ENCODE measurements at places on chromosomes 4 and X.
A peak's percentile ranks its signal among the peaks of the same experiment; 100 is the strongest.

- peaks cover 12% of the 10 kb centered on the region for H3K36me3 ChIP-seq
- peaks cover 4% of the 10 kb centered on the region for H3K4me1 ChIP-seq
- DNase-seq, result no peak
- H3K27me3 ChIP-seq, result no peaks in the 10 kb centered on the region
Observed at GRCh38 chr4:150462743-150463142, 119.2 kb upstream of the MAB21L2 start.

DNA sequence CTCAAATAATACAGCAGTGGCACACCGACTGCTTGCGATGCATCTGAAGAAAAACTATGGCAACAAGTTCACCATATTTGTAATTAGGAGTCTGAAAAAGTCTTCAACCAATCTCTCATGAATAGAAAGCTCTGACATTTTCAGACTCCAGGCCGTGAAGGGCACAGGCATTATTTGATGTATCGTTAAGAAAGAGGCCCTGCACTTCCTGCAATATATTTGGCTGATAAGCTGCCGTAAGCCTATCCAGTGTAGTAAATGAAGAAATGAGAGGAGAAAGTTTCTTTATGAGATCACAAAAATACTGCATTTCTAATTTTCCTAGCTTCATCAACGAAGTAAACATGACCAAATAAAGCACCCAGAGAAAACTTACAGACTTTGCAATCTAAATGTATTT, 613.8 kb upstream of the TECRL start:
- H3K36me3 ChIP-seq, result no peaks in the 10 kb centered on the region
- H3K4me3 ChIP-seq, result no peak overlapping the region
- no peaks in the 10 kb centered on the region for H3K4me1 ChIP-seq
- DNase-seq, result no peak

DNA sequence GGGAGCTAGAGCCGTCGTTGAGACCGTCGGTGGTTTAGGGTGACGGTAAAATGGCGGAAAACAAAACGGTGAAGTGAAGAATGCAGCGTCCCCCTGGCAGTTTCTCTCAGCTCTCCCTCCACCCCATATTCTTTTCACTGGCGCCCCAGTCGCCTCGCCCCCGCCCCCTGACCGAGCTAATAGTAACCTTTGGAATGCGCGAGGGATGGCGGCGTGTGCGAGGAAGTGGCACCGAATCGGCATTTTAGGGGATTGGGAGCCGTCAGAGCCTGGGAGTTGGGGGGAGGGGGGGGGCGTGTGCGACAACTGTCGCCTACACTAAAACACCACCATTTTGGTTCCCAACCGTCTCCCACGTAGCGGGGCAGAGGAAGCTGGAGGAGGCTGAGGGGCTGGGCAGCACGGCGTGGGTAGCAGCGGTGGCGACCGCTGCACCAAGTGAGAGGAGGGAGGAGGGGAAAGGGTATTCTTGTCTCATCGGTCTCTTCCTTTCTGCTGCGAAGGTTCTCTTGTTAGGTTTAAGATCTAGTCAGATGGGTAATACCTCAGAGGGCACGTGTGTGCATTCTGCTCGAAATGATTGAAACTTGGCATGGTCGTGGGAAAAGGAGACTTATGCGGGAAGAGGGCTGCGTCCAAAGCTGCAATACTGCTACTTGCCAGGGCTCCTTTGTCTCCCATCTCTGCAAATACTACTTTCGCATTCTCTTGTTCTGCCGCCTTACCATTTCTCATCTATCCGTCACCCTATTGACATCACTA, 840 bp downstream of the ZNF711 start:
- peak overlapping the region; percentile 61 for H3K27ac ChIP-seq
- H3K27me3 ChIP-seq, result peaks cover 6% of the 10 kb centered on the region
- H3K36me3 ChIP-seq, result no peaks in the 10 kb centered on the region
- H3K4me3 ChIP-seq, result peak overlapping the region; percentile 93
- DNase-seq, result no peak

DNA sequence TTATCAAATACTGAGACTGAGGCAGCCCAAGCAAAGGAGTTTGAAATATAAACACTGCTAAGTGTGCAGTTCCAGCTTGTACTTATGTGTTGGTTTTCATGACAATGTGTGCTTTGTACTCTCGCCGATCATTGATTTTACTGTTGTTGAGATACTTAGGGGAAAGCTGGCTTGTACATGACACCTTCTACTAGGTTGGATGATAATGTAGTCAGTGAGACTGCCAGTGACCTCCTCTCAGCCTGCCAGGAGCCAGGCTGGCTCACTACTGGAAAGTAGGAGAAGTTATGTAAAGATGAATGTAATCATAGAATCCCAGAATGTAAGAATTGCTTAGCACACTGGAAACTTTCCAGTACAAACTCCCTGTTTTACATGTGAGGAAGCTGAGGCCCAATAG, 132.0 kb downstream of the AFF2 start:
- H3K4me3 ChIP-seq, result no peak overlapping the region
- DNase-seq, result no peak
- H3K4me1 ChIP-seq, result no peaks in the 10 kb centered on the region
- H3K27me3 ChIP-seq, result no peaks in the 10 kb centered on the region

DNA sequence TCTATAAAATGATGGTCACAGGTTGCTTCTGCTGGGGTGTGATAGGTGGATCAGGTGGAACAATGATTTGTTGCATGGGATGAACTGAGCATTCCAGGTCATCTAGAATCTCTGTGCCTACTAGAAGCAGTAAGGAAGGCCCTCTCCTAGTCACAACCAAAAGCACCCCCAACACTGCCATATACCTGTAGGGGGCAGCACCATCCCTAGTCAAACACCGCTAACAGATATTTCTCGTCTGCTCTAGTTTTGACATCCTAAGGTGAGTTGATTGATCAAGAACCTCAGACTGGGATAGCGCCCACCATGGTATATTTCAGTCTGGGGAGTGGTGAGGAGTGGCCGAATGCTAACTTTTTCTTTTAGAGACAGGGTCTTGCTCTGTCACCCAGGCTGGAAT, 160.2 kb downstream of the NHS start:
- no peaks in the 10 kb centered on the region for H3K4me1 ChIP-seq
- peaks cover 2% of the 10 kb centered on the region for H3K36me3 ChIP-seq
- DNase-seq, result no peak
- peaks cover 6% of the 10 kb centered on the region for H3K27me3 ChIP-seq

- no peak for DNase-seq
- H3K27me3 ChIP-seq, result peaks cover 48% of the 10 kb centered on the region
- no peak overlapping the region for H3K27ac ChIP-seq
- H3K36me3 ChIP-seq, result peaks cover 3% of the 10 kb centered on the region
- no peak overlapping the region for H3K4me3 ChIP-seq
Observed at GRCh38 chr4:123379392-123379791, 17.2 kb upstream of the SPRY1 start.

DNA sequence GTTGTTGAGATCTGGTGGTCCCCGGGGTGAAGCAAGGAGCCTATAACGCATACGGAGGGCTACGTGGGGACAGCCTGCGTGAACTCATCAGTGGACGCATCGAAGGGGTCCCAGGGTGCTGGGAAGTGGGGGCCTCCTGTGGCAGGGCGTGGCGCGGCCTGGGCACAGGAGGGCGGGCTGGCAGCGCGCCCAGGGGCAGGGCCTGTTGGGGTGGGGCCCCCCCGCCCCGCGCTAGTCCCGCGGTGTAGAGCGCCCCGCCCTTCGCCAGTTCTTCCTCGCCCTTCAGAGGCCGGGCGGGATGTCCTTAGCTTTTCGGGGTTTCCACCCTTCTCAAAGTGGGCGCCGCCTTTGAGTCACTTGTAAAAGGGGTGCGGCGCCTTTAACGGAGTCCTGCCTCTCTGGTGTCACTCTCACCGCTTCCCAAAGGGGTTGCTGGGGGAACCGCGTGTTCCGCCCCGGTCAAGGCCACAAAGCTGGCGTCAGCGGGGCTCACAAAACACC, 632 bp downstream of the PLP2 start:
- H3K27me3 ChIP-seq, result no peaks in the 10 kb centered on the region
- H3K36me3 ChIP-seq, result no peaks in the 10 kb centered on the region
- DNase-seq, result peak; percentile 60
- H3K4me1 ChIP-seq, result peaks cover 16% of the 10 kb centered on the region
- peak overlapping the region; percentile 71 for H3K27ac ChIP-seq

DNA sequence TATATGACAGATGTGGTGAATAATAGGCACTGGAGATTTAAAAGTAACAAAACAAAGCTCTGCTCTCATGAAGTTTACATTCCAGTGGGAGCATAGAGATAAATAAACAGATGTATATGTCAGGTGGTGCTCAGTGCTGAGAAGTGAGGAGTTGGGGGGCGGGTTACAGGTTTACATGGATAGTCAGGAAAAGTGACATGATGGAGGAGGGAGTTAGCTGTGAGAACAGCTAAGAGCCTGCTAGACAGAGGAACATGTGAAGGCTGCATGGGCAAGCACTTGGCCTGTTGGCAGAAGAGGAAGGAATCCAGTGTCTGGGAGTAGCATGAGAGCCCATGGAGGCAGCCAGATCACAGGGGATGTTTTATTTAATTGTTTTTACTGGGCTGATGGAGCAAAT, 10.2 kb upstream of the TMEM156 start:
- H3K27ac ChIP-seq, result peak overlapping the region; percentile 90
- H3K36me3 ChIP-seq, result no peaks in the 10 kb centered on the region
- peaks cover 38% of the 10 kb centered on the region for H3K4me1 ChIP-seq
- no peak for DNase-seq

- H3K36me3 ChIP-seq, result no peaks in the 10 kb centered on the region
- no peak overlapping the region for H3K27ac ChIP-seq
- no peaks in the 10 kb centered on the region for H3K27me3 ChIP-seq
- no peaks in the 10 kb centered on the region for H3K4me1 ChIP-seq
Observed at GRCh38 chrX:149807747-149808458, 26.2 kb downstream of the MAGEA9 start.

GRCh38 chrX:97238632-97239031, 354.9 kb downstream of the RPA4 start:
- no peak overlapping the region for H3K27ac ChIP-seq
- no peak overlapping the region for H3K4me3 ChIP-seq

DNA sequence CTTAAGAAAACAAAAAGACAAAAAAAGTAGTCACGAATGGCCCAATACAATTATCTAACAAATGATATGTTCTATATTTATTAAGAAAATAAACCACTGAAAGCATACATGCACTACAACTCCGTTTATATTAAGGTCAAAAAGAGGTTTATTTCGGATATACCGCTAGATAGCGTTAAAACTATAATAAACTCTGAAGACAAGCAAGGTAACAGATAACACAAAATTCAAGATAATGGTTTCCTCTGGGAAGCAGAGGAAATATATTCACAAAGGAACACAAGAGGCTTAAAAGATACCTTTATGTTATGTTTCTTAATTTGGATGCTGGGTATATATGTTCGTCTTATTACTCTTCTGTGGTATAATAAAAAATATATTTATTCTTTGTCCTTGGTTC, 4.7 kb upstream of the FAM200B start:
- no peak overlapping the region for H3K27ac ChIP-seq
- no peaks in the 10 kb centered on the region for H3K36me3 ChIP-seq
- no peak for DNase-seq
- H3K27me3 ChIP-seq, result no peaks in the 10 kb centered on the region
- H3K4me3 ChIP-seq, result no peak overlapping the region
- H3K4me1 ChIP-seq, result peaks cover 4% of the 10 kb centered on the region

- no peaks in the 10 kb centered on the region for H3K36me3 ChIP-seq
- H3K4me1 ChIP-seq, result no peaks in the 10 kb centered on the region
- DNase-seq, result no peak
- no peak overlapping the region for H3K4me3 ChIP-seq
- no peak overlapping the region for H3K27ac ChIP-seq
- H3K27me3 ChIP-seq, result no peaks in the 10 kb centered on the region
Observed at GRCh38 chrX:99654188-99654587, 755.9 kb downstream of the PCDH19 start.

- peak overlapping the region; percentile 85 for H3K4me3 ChIP-seq
- no peak for DNase-seq
- peak overlapping the region; percentile 97 for H3K27ac ChIP-seq
- H3K36me3 ChIP-seq, result no peaks in the 10 kb centered on the region
Observed at GRCh38 chrX:3699821-3700381, 13.5 kb downstream of the PRKX start.

DNA sequence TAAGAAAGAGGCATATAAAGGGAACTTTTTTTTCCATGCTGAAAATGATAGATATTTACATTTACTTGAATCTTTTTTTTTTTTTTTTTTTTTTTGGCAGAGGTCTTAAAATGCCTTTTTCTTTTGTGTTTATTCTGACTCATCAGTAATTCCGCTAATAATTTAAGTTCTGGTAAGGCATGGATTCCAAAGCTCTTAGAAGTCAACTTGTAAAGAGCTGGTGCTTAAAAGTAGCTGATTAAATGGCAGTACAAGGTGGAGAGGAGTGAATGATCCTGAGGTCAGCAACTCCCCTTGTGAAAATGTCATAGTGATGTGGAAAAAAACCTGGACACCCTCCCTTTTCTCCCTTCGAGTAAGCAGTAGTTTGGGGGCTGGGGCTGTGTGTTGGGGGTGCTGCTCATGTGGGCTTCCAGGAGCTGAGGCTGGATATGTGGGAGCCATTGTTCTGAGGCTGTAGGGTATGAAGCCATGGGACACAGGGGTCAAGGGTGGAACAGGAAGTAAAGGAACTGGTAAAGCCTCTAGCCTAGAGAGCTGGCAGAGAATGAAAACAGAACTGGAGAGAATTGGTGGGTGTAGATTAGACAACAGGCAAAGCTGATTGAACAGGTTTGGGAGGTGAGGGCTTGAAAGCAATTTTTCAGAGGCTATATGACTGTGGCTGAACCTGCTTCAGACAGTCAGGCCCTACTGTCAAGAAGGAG, 41.0 kb upstream of the PITX2 start:
- DNase-seq, result no peak
- H3K4me3 ChIP-seq, result no peak overlapping the region
- H3K4me1 ChIP-seq, result no peaks in the 10 kb centered on the region
- no peak overlapping the region for H3K27ac ChIP-seq
- peaks cover 2% of the 10 kb centered on the region for H3K36me3 ChIP-seq

DNA sequence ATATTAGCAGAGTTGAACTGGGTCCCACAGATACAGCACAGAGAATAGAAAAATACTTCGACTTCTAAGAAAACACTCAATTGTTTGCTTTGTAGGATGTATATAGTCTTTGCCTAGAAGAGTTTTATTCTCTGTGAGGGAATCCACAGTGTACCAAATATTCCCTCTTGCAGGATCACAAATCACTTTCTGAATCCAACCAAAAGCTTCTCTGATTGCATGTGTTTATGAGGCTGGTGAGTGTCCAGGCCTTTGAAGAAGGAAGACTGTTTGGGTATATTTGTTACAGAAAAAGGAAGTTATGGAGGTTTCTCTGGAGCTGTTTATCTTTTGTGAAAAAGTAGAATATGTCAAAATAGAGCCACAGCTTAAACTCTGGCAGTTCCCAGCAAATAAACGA, 423.2 kb downstream of the AFF2 start:
- no peaks in the 10 kb centered on the region for H3K36me3 ChIP-seq
- no peaks in the 10 kb centered on the region for H3K27me3 ChIP-seq
- no peak overlapping the region for H3K27ac ChIP-seq

- H3K4me3 ChIP-seq, result peak overlapping the region; percentile 49
- H3K4me1 ChIP-seq, result peaks cover 6% of the 10 kb centered on the region
- H3K27ac ChIP-seq, result peak overlapping the region; percentile 82
- H3K36me3 ChIP-seq, result no peaks in the 10 kb centered on the region
Observed at GRCh38 chrX:13123857-13124345, 79.5 kb upstream of the FAM9C start.

DNA sequence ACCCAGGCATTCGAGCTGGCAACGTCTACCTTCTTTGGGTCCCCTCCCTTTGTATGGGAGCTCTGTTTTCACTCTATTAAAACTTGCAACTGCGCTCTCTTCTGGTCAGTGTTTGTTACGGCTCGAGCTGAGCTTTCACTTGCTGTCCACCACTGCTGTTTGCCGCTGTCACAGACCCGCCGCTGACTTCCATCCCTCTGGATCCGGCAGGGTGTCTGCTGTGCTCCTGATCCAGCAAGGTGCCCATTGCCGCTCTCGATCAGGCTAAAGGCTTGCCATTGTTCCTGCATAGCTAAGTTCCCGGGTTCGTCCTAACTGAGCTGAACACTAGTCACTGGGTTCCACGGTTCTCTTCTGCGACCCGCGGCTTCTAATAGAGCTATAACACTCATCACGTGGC, 183.5 kb upstream of the GALNTL6 start:
- H3K4me3 ChIP-seq, result no peak overlapping the region
- no peak overlapping the region for H3K27ac ChIP-seq
- H3K4me1 ChIP-seq, result no peaks in the 10 kb centered on the region

All from T-helper 17 cell (primary cell).